Smooth muscle cell of bladder (primary cell): ENCODE measurements at places on chromosomes 12 and 14. TPM values are rescaled to one million over a fixed set of nuclear protein-coding genes. Genes with fewer than 3 reads are reported as not detected.

B4GALNT3 gene
- total RNA-seq, result under 0.01 TPM in 1 of 2 replicates, not detected in the other

C12orf42 gene
- total RNA-seq, result not detected in 2 replicates

SELPLG gene
- total RNA-seq, result 0.85 and 2.0 TPM in 2 replicates

CDCA3 gene
- total RNA-seq, result 2.0 and 2.1 TPM in 2 replicates

PZP gene
- total RNA-seq, result not detected in 2 replicates

RARG gene
- 17.5 and 21.2 TPM in 2 replicates for total RNA-seq

LRRC43 gene
- total RNA-seq, result 1.00 and 2.6 TPM in 2 replicates

SLC5A8 gene
- total RNA-seq, result not detected in 2 replicates

PTHLH gene
- 2.0 and 17.8 TPM in 2 replicates for total RNA-seq

RERG gene
- 0.28 TPM in 2 replicates for total RNA-seq

NXPH4 gene
- 0.28 and 0.65 TPM in 2 replicates for total RNA-seq

RSRC2 gene
- 40.1 and 45.7 TPM in 2 replicates for total RNA-seq

CACNA1C gene
- total RNA-seq, result 5.0 and 10.1 TPM in 2 replicates

DBX2 gene
- not detected in 2 replicates for total RNA-seq

PMCH gene
- total RNA-seq, result not detected in 2 replicates

TEX22 gene
- total RNA-seq, result 0.37 and 0.43 TPM in 2 replicates

ATL1 gene
- 3.0 and 7.0 TPM in 2 replicates for total RNA-seq

PRPF40B gene
- 8.2 and 12.8 TPM in 2 replicates for total RNA-seq

FGD4 gene
- total RNA-seq, result 6.0 and 8.8 TPM in 2 replicates

HRK gene
- total RNA-seq, result not detected in 2 replicates

PAPLN gene
- total RNA-seq, result 1.8 and 2.4 TPM in 2 replicates

P2RX7 gene
- 0.65 and 1.7 TPM in 2 replicates for total RNA-seq

SLC10A1 gene
- total RNA-seq, result not detected in 2 replicates

LHX5 gene
- total RNA-seq, result not detected in 2 replicates

TAS2R50 gene
- total RNA-seq, result 2.1 and 2.4 TPM in 2 replicates
